Mesenchymal stem cell (in vitro differentiated cells and primary cell): ENCODE measurements at places on chromosomes 6 and 20.

DNA sequence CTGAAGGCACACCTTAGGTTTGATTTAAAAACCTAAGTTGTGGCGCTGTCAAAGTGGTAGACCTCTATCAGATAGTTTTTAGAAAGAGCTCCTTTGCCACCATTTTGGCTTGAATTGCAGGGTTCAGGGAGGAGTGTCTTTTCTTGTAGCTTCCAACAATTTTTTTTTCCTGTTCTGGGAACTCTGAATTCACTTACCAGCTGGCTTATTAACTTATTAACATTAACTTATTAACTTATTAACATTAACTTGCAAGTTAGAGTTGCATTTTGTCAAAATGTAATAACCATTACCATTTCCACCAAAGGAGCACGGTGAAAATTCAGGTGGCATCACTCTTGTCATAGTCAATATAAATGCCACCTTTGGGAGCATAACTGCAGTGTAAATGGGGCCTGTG is 181.9 kb downstream of the ISM1 start:
- no peak for DNase-seq

GRCh38 chr6:43037706-43038105 is 15.9 kb downstream of the CUL7 start:
- no peak for DNase-seq

DNA sequence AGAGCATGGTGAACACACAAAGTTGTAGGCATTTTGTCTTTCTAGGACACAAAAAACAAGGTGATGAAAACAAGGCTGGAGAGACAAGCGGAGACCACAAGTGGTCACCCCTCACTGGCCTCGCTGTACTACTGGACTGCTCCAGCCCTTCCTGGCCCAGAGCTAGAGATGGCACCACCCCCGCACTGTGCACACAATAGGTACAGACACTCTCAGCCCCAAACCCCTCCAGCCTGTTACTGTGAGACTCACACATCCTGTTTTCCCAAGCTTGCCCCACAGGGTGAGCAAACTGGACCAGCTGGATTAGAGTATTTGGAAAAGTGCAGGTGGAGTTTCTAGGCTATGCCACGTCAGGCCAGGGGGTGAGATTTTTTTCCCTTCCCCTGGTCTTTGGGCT is 8.4 kb upstream of the ZSWIM1 start:
- DNase-seq = no peak

DNA sequence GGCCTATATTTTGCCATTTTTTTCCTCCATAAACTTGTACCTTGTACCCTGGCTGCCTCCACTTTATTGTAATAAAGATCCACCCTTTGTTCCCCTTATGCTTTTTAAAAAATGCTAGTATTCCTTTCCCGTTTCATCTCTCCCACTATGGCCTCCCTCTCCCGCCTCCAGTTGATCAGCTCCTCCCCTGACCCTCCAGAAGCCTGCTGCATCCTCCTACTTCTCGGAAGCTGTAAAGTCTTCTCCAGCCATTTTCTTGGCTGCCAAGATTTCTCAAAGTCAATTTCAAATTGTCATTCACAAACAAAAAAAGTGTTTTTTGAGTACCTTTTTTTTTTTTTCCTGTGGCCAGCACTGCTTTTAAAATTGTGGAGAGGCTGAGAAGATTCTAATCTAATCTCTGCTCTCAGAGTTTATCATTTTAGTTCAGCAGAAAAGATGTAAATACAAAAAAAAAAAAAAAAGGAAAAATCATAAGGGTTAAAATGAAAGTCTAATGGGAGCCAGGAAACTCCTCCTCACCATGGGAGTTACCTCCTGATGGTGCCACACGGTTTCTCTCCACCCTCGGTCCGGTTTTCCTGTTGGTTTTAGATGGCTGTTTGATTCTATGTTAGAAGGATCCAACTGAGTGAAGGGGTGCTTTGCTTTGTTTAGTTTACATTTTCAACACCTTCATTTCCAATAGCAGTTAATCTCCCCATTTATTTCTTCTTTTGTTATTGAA is 103.0 kb upstream of the KCNK16 start:
- DNase-seq = no peak

DNA sequence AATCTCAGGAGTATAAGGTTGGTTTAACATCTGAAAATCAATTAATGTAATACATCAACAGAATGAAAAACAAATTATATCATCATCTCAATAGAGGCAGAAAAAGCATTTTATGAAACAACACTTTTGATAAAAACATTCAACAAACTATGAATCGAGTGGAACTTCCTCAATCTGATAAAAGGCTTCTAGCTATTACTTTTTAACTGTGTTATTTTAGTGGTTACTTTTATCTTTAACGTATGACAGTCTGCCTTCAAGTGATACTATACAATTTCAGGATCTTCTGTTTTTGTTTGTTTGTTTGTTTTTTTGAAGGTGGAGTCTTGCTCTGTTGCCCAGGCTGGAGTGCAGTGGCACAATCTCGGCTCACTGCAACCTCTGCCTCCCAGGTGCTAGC is 73.7 kb downstream of the ZFAND3 start:
- DNase-seq = no peak

DNA sequence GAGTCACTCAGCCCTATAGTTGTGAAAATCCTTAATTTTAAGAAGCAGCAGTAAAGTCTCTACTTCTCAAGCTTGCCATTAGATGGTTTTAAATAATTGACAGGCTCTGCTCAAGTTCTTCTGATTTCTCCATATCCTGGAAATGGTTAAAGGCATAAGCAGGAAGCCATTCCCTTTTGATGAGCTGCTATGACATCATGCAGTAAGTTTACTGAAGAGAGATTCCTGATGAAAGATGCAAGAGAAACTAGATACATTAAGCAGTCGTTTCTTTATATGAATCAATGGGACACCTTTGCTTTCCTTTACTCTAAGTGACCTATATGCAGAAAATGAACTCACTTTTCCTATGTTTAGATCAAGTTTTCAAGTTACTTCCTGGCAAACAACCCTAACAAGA is 9.8 kb downstream of the POPDC3 start:
- DNase-seq = peak; percentile 45

DNA sequence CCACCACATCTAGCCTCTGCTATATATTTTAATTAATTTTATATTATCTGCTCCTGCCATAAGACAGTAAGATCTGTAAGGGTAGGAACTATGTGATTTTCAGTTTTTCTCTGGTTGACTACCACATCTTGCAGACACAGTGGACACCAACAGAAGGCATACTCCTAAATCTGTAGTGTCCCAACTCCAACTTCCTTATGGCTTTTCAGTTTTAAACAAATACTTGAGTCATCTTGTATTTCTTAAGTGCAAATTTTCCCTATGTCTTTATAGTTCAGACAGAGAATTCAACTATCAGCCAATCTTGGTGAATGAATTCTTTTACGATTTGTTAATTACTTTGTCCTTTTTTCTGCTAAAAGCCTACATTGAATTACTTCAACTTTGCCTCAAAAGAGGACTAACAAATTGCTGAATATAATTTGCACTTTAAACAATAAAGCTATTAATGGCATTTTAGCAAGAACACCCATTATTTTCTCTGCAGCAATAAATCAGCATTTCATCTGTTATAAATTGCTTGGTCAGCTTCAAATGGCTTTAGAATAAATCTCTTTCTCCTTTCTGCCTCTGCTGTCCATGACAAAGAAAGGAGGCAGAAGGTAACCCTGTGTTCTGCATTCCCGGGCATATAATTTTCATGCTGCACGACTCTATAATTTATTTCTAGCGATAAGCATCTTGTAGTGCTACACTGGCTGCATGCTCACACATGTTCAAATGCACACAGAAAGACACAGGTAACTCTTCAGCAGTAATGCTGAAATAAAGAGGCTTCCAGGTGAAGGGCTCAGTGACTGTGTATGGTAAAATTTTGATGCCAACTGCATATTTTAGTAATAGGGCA is 144.8 kb downstream of the BACH2 start:
- DNase-seq = peak; percentile 15

GRCh38 chr20:2298701-2299100 is 2.9 kb downstream of the TGM3 start:
- no peak for DNase-seq

DNA sequence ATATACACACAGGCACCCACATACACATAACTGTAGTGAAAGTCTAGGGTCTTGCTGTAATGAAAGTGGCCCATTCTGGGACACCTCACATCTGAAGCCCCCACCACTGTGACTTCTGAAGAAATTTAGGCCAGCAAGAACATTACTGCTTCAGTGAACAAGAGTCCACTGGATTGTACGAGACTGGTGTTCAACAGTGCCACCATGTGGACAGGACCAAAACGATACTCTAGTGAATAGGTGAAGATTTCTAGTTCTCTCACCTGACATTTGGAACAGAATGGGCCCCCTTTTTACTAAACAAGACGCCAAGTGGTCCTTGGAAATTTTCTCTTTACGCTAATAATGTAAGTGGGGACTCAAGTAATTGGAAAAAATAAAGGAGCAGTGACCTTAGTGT is 156.9 kb downstream of the MAFB start:
- DNase-seq = no peak

- DNase-seq = no peak
Measured at GRCh38 chr6:29824144-29824543, 3.5 kb upstream of the HLA-G start.

GRCh38 chr20:62496568-62497218 is 20.9 kb upstream of the GATA5 start:
- DNase-seq = no peak

DNA sequence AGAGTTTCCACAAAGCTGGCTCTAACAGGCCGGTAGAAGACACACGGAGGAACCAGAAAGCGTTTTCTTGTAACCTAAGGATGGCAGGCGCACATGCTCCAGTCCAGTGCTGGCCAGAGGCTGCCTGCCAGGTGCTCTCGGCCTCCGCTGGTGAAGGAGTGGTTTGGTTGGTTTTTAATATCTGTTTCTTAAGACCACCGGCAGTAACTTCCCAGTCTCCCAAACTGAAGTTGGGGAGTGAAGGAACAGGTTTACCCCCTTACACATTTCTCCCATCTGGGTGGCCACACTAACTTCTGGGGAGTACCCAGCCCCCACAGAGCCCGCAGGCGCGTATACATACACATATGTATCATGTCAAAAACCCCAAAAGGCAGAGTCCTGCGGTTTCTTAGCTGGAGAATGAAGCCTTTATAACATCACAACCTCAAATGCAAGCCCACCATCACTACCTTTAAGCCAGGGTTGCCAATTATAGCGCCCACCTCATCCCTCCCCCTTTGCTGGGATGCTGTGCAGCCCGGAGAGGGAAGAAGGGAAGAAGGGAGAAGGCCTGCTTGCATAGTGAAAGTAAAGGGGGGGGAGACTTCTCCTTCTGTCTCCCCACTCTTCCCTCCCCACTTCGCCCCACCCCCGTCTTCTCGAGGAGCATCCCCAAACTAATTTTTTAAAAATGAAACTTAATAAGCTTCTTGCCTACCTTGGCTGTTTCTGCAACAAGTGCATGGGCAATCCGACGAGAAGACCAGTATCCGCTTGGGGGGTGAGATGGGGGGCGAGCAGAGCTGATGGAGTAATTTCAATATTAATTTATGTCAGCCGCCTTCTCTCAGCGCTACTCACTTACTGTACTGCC is 1.0 kb downstream of the TRERF1 start:
- DNase-seq = peak; percentile 54
